ENCODE measurements at places on chromosomes 11 and 22.
A peak's percentile ranks its signal among the peaks of the same experiment; 100 is the strongest.

GRCh38 chr11:33842236-33842915 is 49.5 kb downstream of the LMO2 start:
- DNase-seq: no peak

DNA sequence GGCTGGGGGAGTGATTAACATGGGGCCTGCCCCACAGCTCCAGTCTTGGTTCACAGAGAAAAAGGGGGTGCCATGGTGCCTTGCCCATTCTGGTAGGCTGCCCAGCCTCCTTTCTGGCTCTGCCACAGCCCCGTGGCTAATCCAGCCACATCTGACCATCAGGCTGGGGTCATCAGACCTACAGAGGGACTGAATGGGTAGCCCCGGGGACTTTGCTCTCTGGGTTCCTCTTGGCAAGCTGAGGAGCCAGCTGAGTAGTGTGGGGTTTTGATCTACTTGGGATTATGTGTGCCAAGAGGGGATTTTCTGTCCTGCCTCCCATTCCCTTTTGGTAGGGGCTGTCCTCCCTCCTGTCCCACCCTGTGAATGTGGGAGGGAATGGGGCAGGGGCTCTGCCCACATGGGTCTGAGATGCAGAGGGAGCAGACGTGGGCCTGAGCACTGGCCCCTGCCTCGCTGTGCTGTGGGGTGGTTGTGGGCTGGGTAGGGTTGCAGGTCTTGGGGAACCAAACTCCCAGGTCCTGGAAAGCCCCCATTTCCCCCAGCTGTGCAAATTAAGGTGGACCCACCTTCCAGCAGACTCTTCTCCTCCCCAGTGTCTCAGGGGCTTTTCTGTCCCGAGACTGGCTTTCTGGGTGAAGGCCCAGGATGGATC is 32.0 kb downstream of the CD82 start:
- DNase-seq: no peak

- no peak for DNase-seq
Measured at GRCh38 chr11:132072044-132072857, 701.8 kb downstream of the NTM start.

DNA sequence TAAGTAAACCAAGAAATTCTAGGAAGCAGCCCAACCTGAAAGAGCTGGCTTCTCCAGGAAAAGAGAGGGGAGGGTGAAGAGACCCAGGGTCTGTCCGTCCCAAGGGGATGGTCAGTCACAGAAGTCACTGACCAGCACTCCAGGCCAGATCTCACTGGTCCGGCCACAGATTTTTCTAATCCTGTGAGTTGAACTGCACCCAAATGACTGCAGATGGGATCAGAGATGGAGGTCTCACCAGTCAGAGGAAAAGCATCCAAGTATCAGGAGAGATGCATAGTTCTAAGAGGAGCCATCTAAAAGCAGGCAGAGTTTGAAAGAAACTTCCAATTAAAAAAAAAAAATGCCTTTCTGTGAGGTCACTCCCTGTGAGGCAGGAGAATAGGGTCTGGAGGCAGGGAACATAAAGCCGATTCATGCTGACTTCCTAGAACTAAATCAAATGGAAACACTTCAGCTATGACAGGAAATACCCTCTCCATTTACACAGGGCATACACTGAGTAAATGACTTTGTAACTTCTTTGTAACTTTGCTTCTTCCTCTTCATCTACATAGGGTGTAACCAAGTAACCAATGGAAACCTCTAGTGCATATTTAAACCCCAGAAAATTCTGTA is 144.5 kb downstream of the CCDC34 start:
- no peak for DNase-seq

GRCh38 chr11:125621995-125622394 is 3.0 kb upstream of the CHEK1 start:
- no peak for DNase-seq

GRCh38 chr22:30426388-30427353 is 1.1 kb downstream of the MTFP1 start:
- DNase-seq: peak; percentile 86

- DNase-seq: no peak
Measured at GRCh38 chr11:9462172-9462799, 1.5 kb downstream of the ZNF143 start.
